Activated CD4-positive, alpha-beta T cell treated with anti-CD3 and anti-CD28 coated beads, Interleukin-2, amount 50 U/mL, for 24 hours (primary cell): ENCODE measurements at places on chromosomes 3 and 15.

GRCh38 chr15:93265111-93265556 lies 176.1 kb upstream of the RGMA start:
- DNase-seq, result no peak

DNA sequence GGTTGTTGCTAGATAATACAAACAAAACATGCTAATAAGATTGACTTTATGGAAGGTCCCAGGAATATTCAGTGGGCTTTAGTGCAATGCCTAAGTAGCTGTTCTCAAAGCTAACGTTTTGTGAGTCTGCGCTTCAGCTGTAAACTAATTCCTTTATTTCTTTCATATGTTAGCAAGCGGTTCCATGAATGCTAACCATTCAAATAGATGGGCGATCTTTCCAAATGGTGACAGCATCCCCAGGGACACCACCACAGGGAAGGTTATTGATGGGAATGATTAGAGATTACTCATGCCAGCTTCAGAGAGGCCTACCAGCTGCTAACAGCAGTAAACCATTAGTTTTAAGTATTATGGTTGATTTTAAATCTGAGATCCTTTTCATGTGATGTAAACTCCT lies 405.7 kb upstream of the MCTP2 start:
- no peak for DNase-seq

- DNase-seq, result no peak
These were observed 9.8 kb downstream of the VILL start for GRCh38 chr3:38000242-38000916.

DNA sequence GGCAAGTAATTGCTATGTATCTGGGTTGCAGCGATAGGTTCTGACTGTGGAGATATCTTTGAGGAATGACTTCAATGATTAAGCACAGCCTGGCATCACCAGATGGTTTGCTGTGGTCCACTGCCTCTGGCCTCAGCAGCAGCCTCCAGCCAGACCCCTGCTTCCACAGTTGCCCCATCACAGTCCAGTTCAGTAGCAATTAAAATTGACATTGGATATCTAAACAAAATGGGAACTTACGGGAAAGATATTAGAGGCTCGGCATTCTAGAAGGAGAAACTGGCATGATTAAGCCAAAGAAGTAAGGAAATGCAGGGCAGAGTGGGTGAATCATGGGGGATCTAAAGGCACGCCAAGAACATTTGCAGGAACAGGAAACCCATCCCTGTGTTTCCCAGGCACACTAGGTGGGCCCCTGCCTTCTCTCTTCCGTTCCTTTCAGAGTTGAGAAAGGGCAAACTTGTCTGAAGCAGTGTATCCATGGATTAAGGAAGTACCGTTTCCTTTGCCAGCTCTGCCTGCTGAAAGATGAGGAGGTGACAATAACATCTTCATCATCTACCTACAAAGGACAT lies 36.3 kb upstream of the SH3BP5 start:
- DNase-seq, result no peak

DNA sequence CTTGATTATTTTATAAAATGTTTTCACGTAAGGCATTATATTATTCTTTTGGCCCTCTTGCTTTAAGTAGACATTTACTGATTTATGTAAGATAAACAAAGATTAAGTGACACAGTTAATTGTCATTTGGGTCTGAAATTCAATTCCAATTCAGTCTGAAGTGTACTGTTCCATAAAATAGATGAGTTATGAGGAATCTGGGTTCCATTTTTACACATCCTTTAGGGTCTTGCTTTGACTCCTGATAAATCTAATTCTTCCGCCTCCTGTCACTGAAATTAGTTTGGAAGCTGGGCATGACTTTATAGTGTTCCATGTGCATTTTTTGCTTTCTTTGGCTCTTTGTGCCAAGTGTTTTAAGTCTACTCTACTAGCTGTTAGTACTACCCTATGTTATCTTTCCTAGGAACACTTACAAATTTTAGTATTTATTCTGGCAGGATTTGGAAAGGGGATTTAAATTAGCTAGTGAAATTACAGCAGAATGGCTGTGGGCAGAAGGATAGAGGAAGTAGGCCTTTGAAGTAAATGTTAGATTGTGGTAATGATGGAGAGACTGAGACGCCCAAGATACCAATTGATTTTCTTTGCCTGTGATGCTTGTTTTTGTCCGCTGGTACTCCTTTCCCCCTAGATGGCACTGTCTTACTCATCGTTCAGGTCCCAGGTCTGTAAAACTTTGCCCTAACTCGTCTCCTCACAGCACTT lies 14.3 kb downstream of the ARL8B start:
- no peak for DNase-seq

GRCh38 chr15:68500363-68501258 lies 68.6 kb upstream of the ITGA11 start:
- DNase-seq, result no peak

DNA sequence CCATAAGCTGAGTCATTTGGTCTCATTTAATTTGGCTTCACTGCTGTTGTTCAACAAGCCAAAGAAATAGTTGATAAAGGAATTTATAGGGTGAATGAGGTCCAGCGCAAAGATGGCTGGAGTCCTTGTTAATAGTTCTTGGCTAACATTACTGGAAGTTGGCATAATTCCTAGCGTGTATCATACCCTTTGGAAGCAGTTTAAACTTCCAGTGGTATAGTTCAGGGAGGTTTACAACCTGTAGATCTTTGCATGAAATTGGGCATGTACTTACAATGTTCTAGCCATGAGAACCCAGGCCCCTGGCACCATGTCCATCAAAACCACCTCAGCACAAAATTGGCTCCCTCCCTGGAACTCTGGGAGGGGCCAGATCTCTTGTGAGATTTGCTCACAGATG lies 380.8 kb downstream of the LRTM1 start:
- no peak for DNase-seq

DNA sequence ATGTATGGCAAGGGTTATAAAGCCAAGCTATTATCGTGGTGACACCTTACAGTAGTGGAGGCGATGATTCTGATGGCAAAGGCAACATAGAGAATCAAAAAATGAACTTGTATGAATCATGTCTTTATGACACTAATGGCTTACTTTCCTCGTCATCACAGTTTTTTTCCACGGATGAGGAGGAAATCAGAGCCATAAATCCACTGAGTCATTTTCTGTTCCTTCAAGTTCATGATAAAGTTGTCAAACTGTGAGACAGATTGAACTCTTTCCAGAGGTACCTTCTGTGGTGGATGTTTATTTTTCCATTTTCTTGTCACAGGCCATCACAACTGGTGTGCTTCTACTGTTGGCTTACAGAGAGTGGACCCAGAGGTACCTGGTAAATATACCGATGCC lies 8.5 kb downstream of the TMEM212 start:
- no peak for DNase-seq
